ACHN (cell line): ENCODE measurements at places on chromosomes 6 and 20.
A peak's percentile ranks its signal among the peaks of the same experiment; 100 is the strongest.

DNA sequence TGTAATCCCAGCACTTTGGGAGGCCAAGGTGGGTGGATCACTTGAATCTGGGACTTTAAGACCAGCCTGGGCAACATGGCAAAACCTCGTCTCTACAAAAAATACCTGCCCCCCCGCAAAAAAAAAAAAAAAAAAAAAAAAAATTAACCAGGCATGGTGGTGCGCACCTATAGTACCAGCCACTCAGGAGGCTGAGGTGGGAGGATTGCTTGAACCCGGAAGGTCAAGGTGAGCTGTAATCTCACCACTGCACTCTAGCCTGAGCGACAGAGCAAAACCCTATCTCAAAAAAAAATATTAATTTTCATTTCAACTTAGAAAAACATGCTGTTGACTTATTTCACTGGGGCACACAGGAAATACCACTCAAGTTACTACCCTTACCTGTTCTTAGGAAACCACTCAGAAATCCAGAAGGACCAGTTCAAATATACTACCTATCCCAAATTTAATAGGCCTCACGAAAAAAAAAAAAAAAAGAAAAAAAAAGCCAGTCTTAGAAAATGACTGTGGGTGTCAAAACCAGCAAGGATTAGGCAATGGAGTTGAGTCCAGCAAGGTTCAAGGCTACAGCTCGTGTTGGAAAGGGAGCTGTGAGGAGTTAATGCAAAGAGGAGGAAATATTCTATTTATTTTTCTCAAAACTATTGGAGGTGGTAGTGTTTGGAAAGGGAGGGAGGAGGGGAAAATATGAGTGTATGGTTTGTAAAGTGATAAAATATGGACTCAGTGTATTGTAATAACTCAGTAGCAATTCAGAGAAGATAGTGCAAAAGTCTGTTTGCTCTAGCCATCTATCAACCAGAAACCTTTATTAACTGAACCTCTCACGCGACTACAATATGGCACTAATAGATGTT, 33.9 kb upstream of the PIM1 start:
- DNase-seq = no peak

DNA sequence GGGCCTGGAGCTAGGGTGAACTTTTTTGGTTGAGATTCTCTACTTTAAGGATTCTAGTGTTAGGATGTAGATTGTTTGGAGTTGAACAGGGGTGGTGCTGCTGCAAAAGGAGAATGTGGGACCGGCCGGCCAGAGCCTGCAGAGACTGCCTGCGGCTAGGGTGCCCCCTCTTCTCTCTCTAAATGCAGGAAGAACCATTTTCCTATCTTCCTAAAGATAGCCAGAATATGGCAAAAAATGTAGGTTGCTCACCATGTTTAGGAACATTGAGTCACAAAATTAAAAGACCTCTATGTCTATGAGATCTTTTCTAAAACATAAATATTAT, 39.5 kb downstream of the BICRAL start:
- DNase-seq = no peak

GRCh38 chr6:168101590-168102314, 22.7 kb upstream of the FRMD1 start:
- no peak for DNase-seq

DNA sequence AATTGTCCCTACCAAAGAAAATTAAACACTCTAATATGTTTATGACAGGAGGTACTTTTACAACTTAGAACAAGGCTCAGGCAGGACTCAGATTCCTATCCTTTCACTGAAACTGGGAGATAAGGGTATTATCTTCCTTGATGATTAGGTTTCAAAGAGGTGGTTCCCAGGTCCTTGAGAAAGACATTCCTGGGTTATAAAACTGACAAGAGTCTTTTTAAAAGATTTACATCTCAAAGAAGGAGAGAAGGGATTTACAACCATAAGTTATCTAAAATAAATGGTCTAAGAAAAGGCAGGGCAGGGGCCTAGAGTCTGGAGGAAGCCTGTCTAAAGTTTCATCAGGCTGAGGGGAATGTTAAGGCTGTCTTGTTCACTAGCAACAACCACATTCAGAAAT, 1492.5 kb downstream of the HACE1 start:
- no peak for DNase-seq

GRCh38 chr6:46255528-46255927, 84.7 kb upstream of the ENPP5 start:
- DNase-seq = no peak

DNA sequence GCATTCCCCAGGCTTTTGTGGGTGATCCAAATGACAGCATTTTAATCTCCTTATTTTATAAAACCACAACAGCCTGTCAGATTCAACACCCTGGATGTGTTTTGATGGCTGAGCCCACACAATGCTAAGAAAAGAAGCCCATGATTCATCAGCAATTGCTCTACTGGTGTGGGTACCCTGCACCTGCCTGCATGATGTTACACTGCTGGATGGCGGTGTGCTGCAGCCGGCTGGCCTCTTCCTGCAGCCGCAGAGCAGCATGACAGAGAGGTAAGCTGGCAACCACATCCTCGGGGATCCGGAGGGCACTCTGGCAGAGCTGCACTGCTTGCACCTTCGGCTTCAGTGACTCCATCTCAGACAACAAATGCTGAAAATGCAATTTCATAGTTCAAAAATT, 327.5 kb downstream of the SYNE1 start:
- DNase-seq = no peak

GRCh38 chr20:47782920-47783552, 2.2 kb downstream of the SULF2 start:
- DNase-seq = peak; percentile 3

GRCh38 chr20:38196592-38196991, 31.5 kb upstream of the TGM2 start:
- no peak for DNase-seq

GRCh38 chr6:85449388-85449817, 480 bp upstream of the NT5E start:
- DNase-seq = peak; percentile 75

GRCh38 chr20:62087632-62088031, 22.0 kb upstream of the TAF4 start:
- no peak for DNase-seq

- DNase-seq = no peak
Measured at GRCh38 chr20:24936526-24937407, 12.3 kb upstream of the CST7 start.

- no peak for DNase-seq
Measured at GRCh38 chr20:40942006-40942405, 86.6 kb upstream of the TOP1 start.

DNA sequence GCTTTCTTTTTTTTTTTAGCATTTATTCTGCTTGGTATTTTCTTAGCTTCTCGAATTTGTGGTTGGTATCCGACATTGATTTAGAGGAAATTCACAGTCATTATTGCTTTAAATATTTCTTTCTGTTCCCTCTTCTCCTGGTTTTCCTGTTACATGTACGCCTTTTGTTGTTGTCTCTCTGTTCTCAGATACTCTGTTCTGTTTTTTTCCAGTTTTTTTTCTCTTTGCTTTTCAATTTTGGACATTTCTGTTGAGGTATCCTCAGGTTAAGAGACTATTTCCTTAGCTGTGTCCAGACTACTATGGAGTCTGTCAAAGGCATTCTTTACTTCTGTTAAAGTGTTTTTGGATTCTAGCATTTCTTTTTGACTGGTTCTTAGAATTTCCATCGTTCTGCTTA, 17.5 kb downstream of the STXBP5 start:
- no peak for DNase-seq

GRCh38 chr6:122710908-122711635, 68.4 kb upstream of the FABP7 start:
- DNase-seq = no peak

DNA sequence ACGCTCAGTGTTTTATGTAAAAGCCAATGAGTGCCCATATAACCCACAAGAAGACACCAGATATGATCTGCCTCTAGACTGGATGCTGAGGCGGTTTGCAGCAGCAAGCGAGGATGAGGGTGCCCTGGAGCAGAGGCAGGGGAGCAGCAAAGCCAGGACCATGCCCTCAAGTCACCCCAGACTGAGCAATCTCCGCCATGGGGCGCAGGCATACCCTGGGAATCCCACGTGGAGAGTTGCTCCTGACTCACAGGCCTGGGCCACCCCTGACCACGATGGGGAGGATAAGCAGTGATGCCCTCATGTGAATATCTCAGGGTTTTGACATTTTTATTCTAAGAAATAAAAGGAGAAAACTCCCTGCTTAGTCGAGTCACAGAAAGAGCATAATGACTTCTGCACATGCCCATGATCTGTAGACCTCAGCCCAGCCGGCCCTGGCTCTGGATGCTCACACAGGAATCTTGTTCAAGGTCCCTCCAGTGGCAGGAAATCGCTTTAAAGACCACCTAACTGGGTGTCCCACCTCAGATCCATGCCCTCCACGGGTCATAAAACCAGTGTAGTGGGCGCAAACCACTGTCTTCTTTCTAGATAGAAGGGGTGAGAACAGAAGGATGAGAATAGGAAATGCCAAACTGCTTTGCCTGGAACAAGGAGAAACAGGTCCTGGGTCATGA, 138.3 kb upstream of the SNX9 start:
- no peak for DNase-seq

- no peak for DNase-seq
Measured at GRCh38 chr20:57451795-57452661, 60.8 kb downstream of the RBM38 start.

DNA sequence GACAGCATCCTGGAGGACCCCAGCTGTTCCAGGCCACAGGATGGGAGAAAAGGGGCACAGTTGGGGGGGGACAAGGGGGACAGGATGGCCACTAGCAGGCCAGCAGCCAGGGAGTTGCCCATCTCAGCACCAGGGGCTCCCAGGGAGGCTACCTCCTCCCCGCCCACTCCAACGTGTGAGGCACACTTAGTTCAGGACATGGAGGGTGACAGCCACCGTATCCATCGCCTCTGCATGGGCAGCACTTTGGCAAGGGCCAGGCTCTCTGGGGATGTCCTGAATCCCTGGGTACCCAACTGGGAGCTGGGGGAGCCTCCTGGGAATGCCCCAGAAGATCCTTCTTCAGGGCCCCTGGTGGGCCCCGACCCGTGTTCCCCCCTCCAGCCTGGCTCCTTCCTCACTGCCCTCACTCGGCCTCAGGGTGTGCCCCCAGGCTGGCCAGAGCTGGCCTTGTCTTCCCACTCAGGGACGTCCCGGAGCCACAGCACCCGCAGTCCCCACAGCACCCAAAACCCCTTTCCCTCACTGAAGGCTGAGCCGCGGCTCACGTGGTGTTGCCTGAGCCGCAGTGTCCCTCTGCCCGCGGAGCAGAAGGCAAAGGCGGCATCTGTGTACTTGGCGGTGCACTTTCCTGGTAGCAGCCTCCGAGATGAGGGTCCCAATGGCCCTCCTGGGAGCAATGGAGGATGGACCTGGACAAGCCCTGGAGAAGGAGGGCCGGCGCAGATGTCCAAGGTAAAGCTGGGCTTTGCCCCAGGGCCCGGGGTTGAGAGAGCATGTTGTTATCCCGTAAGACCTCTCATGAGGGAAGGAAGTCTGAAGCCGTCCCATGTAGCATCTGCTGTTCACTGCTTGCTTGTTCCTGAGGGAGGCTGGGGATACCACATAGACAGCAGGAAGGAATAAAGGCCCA, 30.7 kb downstream of the ZNF831 start:
- DNase-seq = no peak

GRCh38 chr6:44697327-44697726, 309.8 kb downstream of the CDC5L start:
- no peak for DNase-seq

DNA sequence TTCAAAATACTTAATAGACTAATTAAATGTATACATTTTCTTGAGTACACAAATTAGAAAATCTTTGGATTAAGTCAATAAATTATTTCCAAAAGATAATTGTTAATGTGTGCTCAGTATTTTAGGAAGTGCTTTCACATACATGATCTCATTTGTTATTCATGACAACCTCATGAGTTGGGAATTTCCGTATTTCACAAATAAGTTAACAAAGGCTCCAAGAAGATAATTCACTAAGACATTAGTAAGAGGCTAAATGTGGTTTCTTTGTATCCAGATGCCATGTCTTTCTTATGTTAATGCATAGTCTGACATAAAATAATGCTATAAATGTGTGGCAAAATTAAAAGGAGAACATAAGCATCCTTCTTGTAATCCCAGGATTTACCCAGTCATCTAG, 79.5 kb upstream of the TCF21 start:
- DNase-seq = no peak

DNA sequence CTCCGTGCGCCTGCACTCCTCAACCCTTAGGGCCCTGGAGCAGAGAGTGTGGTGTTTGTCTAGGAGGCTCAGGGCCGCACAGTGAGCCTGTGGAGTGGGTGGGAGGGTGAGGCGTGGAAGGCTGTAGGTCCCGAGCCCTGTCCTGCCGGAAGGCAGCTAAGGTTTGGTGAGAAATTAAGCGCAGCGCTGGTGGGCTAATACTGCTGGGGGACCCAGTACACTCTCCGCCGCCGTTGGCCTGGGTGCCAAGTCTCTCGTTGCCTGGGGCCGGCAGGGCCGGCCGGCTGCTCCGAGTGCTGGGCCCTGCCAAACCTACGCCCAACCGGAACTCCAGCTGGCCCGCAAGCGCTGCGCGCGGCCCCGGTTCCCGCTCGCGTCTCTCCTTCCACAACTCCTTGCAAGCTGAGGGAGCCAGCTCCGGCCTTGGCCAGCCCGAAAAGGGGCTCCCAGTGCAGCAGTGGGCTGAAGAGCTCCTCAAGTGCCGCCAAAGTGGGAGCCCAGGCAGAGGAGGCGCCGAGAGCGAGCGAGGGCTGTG, 40.4 kb upstream of the MCUR1 start:
- no peak for DNase-seq

DNA sequence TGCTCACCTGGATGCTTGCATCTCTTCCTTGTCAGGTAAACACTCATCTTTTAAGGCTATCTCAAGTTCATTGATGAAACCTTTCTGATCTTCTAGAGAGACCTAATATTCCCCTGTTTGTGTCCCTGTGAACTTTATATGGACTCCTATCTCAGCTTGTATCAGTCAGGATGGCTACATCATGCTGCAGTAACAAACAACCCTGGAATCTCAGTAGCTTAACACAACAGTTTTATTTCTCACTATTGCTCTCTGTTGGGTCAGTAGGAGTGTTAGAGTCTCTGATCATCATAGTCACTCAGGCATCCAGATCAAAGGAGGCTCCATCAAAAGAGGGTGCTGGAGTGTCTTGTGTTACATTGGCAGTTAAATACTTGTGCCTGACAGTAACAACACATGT, 12.2 kb upstream of the C2 start:
- no peak for DNase-seq

DNA sequence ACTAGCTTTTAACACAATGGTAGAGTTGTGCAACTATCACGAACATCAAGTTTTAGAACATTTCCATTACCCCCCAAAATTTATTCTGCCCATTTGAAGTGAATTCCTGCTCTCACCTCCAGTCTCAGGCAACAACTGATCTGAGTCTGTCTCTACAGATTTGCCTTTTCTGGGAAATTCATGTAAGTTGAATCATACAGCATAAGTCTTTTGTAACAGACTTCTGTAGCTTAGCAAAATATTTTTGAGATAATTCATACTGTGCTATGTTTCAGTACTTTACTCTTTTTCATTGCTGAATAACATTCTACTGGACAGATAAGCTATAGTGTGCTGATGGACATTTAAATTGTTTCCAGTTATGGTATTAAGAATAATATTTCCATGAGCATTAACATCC, 447.3 kb upstream of the GJE1 start:
- DNase-seq = no peak
